Neural crest cell (in vitro differentiated cells): ENCODE measurements at places on chromosomes 4 and X.

- DNase-seq: no peak
Measured at GRCh38 chr4:184348311-184349233, 125.8 kb downstream of the IRF2 start.

DNA sequence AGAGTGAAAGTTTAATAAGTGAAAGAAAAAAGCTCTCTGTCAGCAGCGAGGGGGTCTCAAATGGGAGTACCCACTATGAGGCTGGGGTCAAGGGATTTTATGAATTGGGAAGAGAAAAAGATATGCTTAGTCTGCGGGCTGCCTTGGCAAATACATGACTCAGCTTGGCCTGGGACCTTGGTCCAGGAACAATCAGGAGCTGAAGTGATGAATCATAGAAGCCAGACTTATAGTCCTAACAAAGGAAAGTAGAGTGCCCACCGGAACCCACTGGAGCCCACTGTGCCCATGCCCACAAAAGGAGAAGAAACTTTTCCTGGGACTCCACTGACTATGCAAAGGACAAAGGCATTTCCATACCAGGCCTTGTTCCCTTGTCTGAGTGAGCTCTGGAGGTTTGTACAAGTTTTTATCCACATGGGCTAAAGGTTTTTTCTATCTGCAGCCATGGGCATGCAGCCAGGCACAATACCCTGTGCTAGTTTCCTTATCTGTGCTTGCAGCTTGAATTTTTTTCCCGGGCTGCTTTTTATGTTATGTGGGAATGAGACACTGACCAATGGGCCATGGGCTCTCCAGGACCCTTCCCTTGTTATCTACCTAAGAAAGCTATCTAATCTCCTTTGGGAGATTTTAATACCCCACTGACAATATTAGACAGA, 201.7 kb downstream of the FAM133A start:
- no peak for DNase-seq

- no peak for DNase-seq
Measured at GRCh38 chrX:2284601-2285000, 216.2 kb downstream of the DHRSX start.

DNA sequence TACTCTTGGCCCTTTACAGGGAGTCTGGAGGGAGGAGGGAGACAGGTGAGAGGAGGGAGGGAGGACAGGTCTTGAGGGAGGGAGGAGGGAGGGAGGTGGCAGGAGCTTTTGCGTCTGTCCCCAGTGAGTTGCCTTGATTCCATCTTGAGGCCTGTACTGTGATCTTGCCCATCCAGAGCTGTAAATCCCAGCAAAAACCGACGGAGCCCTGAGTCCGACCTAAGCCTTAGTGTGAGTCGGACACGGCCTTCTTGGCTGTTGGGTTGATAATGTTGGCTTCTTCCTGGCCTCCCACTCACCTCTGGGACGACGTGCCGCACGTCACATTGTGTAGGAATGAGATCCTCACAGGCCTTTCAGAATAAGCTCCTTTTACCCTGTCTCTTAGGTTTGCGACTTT, 72.5 kb downstream of the RGS12 start:
- no peak for DNase-seq

DNA sequence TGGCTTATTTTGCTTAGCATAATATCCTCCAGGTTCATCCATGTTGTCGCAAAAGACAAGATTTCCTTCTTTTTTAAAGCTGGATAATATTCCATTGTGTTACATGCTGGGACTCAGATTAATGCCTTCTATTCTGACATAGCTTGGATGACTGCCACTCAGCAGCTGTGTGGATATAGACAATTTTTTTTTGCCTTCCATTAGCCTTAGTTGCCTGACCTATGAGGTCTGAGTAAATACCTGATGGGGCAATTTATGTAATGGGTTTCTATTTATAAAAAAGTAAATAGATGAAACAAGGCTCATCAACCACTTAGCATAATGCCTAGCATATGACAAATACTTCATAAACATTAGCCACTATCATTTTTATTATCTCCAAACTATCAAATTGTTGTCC, 515.4 kb downstream of the ZNF674 start:
- no peak for DNase-seq

DNA sequence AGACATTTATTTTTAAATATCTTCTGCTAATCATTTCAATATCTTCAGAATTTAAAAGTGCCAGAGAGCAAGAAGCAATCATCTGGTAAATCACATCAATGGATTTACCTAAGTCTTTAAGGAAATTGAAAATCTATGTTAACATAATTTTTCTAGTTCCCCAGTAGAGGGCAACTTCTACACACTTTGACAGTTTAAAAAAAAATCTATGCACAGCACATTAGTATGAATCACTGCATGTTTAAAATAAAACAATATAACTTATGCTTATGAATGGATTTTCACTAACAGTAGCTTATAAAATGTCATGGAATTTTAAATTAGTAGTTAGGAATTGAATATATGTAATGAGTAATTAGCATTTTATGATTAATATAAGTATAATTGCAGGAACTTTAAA, 126.5 kb downstream of the REELD1 start:
- DNase-seq: no peak

GRCh38 chr4:145061318-145061920, 36.6 kb downstream of the ANAPC10 start:
- DNase-seq: no peak

- DNase-seq: no peak
Measured at GRCh38 chrX:2390754-2391153, 110.0 kb downstream of the DHRSX start.

GRCh38 chr4:86306816-86307215, 53.0 kb downstream of the MAPK10 start:
- no peak for DNase-seq

GRCh38 chr4:54110019-54110416, 10.1 kb downstream of the GSX2 start:
- DNase-seq: no peak

DNA sequence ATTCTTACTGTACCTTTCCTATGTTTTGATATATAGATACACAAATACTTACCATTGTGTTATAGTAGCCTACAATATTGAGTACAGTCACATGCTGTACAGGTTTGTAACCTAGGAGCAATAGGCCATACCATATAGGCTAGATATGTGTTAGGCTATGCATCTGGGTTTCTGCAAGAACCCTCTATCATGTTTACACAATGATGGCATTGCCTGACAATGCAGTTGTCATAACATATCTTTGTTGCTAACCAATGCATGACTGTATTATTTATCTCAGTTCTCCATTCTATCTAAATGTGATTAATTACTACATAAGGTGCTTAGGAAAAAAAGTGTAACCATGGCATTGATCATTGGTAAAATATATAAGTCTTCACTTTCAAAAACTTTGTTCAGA, 10.0 kb upstream of the SPCS3 start:
- no peak for DNase-seq

DNA sequence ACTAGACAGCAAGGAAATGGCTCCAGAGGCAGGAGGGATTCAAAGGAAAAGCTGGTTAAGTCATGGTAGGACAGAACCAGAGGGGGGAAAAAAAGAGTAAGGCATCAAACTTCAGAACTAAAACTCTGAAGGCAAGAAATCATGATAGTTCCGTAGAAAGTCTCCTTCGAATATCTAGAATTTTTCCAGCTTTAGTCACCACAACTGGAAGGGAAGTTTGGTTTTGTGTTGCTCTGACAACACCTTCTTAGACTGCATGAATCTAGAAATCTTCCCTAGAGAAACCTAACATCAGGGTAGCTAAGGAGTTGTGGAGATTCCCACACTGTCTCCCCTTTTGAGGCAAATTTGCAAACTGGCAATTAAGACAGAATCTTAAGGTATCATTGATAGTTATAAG, 33.7 kb downstream of the AMMECR1 start:
- no peak for DNase-seq

DNA sequence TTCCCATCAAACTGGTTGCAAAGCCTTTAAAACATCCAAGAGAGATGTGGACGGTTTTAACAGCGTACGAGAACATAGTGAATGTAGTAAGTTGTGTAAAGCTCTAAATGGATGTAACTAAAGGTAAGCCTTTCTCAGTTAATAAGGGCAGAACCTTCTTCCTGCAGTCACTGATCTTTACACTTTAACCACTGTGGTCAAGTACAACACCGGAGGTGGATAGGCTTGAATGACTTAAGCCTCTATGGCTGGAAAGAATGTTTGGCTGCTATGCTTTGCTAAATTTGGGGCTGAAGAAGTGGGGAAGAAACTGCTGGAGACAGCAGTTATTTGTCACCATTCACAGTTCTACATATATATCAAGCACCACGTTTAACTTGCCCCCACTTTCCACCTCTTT, 285.1 kb upstream of the FMR1 start:
- no peak for DNase-seq

DNA sequence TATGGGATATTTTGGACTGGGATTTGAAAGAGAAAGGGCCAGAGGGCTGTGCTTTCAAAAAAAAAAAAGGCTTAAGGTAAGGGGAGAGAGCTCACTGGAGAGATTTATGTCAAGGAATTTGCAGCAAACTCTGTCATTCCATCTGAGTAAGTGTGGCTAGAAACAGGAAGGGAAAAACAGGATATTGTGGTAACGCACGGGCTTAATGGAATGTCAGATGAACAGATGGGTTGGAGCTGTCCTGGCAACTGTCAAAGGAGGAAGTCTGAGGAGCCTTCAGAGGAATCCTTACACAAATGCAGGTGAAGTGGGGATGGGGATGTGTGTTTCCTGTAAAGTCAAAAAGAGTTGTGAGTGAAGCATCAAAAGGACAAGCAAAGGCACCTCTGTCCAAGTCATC, 15.1 kb upstream of the NKX3-2 start:
- DNase-seq: no peak

DNA sequence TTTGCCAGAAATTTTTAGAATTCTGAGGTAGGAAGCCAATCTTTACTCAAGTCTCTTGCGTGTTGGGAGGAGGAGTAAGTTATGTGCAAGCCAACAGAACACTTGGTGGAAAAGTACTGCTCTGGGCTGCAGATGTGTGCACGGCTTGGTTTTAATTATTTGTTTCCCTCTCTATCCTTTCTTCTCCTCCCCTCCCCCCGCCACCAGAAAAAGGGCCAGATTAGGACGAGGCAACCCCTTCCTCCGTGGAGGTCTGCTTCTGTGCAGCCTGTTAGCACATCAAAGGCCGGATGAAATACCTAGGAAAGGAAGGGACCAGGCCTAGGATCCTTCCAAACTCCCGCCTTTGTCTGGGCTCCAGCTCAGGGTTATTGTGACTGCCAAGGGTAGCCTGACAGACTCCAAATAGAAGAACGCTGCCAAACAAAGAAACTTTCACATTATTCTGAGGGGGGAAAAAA, 1.0 kb upstream of the PGRMC1 start:
- peak; percentile 5 for DNase-seq

DNA sequence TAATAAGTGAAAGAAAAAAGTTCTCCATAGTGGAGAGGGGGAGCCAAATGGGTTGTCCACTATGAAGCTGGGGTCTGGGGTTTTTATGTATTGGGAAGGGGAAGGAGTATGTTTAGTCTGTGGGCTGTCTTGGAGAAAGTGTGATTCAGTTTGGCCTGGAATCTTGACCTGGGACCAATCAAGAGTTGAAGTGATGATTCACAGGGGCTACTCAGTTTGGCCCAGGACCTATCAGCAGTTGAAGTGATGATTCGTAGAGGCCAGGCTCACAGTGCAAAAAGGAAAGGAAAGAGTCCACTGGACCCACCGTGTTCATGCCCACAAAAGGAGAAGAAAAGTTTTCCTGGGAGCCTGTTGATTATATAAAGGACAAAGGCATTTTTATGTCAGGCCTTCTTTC, 47.3 kb upstream of the RAB9B start:
- no peak for DNase-seq

GRCh38 chrX:9310616-9311015, 154.2 kb upstream of the TBL1X start:
- no peak for DNase-seq

GRCh38 chr4:1907848-1908525, 36.8 kb downstream of the NSD2 start:
- no peak for DNase-seq

GRCh38 chr4:86256086-86256485, 103.8 kb downstream of the MAPK10 start:
- DNase-seq: no peak

DNA sequence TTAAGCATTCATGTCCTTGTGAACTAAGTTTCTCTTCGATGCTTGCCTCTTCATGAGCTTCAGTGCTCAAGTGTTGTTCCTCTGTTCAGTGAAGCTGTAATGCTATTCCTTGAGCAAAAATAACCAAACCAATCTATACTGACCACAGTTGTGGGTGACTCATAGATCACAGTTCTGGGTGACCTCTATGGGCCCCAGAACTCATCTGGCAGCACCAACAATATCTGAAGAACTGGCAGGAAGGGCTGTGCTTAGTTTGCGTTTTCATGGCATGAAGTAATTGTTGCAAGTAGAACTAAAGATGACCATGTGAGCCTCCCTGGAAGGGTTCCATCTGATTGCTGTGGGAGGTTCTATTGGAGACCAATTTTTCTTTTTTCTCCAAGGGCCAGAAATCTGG, 106.2 kb downstream of the CCNG2 start:
- no peak for DNase-seq

GRCh38 chrX:140141444-140142029, 176.2 kb upstream of the CXorf66 start:
- DNase-seq: peak; percentile 72

- no peak for DNase-seq
Measured at GRCh38 chr4:183996868-183997267, 91.8 kb downstream of the STOX2 start.

GRCh38 chrX:100928660-100929613, at the start of gene XKRX:
Gene XKRX (minus strand): TSS chrX:100928917. CDS start chrX:100928304, 613 bp downstream.
- DNase-seq: peak; percentile 13

DNA sequence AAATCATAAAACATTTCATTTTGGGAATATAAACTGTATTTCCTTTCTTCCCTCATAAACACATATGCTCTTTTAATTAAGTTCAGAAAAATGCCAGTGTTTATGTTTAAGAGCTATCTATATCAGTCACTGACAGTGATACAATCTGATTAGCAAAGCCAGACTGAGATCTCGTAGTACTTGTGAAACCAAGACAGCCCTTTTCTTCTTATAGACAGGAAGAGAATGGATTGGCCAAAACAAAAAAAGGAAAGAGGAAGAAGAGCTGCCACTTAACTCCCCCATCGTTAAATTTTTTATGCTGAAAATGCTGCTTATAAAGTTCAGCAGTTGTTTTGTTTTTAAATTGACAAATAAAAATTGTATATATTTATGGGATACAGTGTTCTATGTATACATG, 87.4 kb downstream of the PLAC1 start:
- no peak for DNase-seq

DNA sequence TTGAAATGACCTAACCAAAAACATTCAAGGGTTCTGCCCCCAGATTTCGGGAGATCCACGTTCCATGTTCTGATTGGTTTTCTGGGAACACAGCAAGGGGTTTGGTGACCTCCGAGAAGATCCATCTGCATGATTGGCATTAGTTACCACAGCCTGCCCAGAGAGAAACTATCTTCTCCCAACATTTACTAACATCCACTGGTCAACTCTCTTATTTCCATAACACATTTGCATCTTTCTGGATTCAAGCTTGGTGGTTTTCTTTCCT, 15.6 kb downstream of the SHOX start:
- no peak for DNase-seq

GRCh38 chr4:74433541-74434172, 11.3 kb upstream of the AREG start:
- DNase-seq: no peak

- DNase-seq: no peak
Measured at GRCh38 chrX:828411-828959, 197.9 kb downstream of the SHOX start.

- DNase-seq: no peak
Measured at GRCh38 chr4:141933978-141934377, 297.6 kb downstream of the IL15 start.
